HuH-7.5 (cell line): ENCODE measurements at places on chromosomes 16 and 17.
A peak's percentile ranks its signal among the peaks of the same experiment; 100 is the strongest.

DNA sequence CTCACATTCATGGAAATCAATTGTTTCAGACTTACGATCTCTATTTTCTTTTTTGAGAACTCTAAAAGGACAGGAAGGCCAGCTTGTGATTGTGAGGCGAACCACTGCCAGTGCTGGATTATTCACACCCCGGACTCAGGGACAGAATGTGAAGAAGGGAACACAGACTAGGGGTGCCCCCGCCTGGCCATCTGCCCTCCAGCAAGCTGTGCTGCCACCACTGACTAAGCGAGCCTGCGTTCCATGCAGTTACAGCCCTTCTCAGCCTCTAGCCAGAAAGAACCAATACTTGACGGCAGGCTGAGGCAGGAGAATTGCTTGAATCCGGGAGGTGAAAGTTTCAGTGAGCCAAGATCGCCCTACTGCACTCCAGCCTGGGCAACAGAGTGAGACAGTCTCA lies 2.8 kb downstream of the HAGH start:
- peak; percentile 47 for DNase-seq

DNA sequence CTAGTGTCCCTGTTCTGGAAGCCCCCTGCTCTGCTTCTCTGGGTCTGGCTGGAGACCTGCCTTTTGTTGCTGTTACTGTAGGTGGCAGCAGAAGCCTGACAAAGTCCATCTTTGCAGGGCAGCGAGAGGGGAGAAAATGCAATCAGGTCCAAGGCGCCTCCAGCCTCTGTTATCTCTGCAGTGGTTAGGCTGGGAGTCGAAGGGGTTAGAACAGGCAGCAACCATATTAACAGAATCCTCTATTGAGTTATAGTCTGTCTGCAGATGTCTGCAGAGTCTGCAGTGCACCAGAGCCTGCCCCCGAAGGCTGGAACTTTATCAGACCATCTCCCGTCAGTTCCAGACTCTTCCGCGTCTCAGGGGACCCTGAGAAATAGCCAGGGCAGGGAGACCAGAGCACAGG lies 404.9 kb upstream of the EEF2KMT start:
- no peak for DNase-seq

GRCh38 chr17:68446626-68447041 lies 10.7 kb downstream of the WIPI1 start:
- DNase-seq: no peak

GRCh38 chr17:34741967-34742366 lies 162.6 kb downstream of the TMEM132E start:
- no peak for DNase-seq

DNA sequence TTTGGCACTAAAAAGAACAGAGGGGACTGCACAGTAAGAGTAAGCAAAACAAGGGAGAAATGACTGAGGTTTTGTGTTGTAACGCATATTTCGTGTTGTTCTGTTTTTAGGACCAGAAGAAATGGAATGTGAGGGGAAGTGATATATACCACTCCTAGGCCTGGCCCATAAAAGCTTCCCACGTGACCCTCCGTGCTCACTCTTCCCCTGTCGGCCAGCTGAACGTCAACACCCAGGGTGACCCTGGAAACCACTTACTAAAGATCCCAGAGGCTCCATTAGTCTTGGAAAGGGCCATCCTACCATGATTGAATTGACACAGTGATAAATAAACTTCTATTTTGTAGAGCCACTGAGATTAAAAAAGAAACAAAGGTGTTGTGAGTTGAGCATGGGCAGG lies 79.8 kb downstream of the HELZ start:
- DNase-seq: no peak

GRCh38 chr16:54317101-54317611 lies 30.6 kb upstream of the IRX3 start:
- no peak for DNase-seq

DNA sequence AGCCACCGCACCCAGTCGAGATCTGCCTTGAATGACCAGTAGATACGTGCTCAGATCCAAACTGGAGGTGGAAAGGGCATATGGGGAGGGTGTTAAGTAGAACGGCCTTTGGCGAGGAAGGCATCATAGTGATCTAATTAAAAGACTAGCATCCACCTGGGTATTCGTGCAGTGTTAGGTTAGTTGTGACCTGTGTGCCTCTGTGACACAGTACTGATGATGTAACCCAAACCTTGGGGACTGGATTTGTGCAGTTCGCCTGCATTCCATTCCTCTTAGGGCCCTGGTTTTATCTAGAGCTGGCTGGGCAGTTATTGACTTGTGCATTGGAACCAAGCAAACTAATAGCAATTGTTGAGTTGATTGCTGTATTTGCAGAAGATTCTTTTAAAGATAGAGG lies 47.9 kb downstream of the SNX29 start:
- DNase-seq: peak; percentile 63

GRCh38 chr17:8611619-8612298 lies 18.8 kb downstream of the MYH10 start:
- no peak for DNase-seq

- no peak for DNase-seq
Measured at GRCh38 chr16:88195911-88196465, 186.8 kb upstream of the ZNF469 start.

- DNase-seq: no peak
Measured at GRCh38 chr16:89973654-89974335, 25.2 kb downstream of the DEF8 start.

GRCh38 chr17:28725166-28725659 lies 820 bp downstream of the TLCD1 start:
- DNase-seq: no peak

DNA sequence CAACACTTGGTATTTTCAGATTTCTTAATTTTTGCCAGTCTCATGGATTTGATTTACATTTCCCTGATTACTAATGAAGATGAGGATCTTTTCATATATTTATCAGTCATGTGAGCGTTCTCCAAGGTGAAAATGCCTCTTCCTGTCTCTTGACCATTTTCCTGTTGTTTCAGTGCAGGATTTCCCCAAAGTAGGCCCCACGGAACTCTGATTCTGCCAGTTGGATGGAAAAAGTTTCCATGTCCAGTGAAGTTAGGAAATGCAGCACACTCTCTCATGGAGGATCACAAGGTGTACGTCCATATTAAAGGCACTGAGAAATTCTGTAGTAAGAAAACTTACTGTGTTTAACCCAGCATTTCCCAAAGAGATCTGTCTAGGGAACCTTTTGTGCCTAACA lies 16.5 kb upstream of the LIMD2 start:
- DNase-seq: no peak

DNA sequence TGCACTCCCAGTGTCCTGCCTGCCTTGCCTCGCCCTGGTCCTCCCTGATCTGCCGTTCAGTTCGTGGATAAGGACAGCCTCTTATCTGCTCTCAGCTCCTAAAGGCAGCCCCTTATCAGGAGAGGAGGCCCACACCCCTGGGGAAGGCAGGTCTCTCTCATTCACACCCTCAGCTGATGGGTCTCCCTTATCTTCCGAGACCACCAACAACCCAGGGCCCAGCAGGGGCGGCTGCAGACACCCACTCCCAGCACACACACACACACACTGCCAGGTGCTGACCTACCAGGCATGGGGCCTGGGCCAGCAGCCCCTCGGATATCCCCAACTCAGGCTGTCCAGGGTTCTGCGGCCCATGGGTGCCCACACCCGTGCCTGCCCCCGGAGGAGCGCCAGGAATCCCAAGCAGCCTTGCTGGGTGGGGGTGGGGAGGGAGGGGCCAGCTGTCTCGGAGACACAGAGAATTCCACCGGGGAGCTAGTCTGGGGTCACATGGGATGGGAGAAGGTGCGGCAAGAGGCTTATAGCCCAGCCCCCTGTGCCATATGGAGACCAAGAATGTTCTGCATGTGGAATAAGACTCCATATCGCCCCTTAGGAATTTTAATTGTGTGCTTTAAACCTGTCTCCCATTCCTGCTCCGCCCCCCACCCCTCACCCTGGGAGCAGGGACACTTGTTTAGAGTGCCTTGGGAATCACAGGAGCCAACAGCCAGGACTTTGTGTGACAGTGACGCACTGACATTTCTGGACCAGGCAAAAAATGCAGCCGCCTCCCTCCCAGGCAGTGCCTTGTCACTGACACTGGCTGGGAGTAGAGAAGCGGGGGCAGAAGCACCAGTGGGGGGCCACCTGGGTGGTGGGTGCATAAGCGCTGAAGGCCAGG lies 41.9 kb upstream of the EMP2 start:
- DNase-seq: no peak
